Endodermal cell (in vitro differentiated cells): ENCODE measurements at places on chromosomes 12 and 14.

DNA sequence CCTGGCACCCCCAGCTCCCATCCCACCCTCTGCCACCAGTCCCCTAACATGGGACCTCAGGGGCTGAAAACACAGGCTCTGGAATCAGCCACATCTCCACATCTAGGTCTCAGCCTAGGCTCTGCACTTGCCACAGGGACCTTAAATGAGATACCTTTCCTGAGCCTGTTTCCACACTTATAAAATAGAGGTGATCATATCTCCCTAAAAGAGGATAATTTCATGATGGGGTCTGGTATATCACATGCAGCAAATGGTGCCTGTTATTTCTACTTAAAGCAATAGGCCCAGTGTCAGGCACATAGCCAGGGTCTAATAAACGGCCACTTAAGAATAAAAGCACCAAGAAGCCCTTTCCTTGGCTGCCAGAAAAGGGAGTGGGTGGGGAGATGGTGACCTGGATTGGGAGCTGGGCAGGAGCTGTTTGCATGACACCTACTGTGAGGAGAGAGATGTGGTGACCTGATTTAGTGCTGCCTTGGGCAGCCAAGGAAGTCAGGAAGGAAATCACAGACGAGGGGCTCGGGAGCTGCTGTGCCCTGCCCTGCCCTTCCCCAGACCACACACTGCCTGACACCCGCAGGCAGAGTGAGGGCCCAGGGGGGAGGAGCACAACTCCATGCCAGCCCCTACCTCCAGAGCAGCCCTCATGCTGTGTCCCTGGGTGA is 71.2 kb downstream of the IRF2BPL start:
- peak; percentile 80 for DNase-seq

- no peak for DNase-seq
Observed at GRCh38 chr14:92789457-92790089, 4.5 kb upstream of the GOLGA5 start.

DNA sequence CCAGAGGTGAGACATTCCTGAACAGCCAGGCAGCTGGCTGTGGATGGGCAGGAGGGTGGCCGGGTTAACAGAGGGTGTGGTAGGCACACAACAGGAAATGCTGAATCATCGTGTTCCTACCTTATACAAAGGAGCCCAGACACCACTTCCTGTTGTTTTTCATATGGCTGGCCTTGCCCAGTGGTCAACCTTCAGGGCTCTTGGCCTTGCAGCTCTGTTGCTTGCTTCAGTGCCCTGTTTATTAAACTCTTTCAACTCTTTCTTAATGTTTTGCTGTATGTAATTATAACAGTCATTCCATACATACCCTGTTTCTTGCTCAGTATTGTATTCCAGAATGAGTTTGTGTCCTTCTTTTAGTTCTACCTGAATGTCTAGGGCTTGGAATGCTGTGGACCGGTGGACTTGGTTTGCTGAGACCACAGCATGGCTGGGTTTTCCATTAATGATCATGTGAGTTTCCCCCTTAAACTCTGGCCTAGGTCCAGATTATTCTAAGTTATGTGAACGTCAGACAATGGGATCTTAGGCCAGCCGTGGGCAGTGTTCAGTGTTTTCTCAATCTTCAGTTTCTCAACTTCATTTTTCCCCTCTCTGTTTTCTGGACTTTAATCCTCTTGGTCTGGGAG is 11.9 kb downstream of the CFAP54 start:
- DNase-seq, result peak; percentile 85

GRCh38 chr14:93049867-93050331 is 65.8 kb downstream of the ITPK1 start:
- DNase-seq, result no peak

DNA sequence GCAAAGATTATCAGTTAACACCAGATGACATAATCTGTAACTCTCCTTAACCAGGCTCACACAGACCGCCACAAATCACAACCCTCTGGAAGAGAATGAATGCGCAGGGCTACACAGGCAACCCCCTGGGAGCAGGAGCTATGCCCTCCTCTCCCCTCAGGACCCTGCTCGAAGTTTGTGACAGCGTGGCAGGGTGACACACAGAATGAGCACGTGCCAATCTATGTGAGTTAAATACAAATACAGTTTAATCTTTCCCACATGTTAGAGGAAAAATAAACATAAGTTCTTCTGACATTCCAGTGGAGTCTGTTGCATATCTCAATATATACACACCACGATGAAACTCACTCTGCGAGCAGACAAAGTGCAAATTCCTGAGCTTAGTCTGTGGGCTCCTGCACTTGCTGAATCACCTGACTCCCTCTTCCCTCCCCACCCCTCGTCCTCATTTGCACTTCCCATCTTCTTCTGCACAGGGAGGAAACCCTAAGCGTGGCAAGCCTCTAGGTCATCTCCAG is 37.6 kb downstream of the BCAT1 start:
- DNase-seq, result no peak

GRCh38 chr14:59020382-59020781 is 168.1 kb upstream of the DAAM1 start:
- DNase-seq, result no peak

DNA sequence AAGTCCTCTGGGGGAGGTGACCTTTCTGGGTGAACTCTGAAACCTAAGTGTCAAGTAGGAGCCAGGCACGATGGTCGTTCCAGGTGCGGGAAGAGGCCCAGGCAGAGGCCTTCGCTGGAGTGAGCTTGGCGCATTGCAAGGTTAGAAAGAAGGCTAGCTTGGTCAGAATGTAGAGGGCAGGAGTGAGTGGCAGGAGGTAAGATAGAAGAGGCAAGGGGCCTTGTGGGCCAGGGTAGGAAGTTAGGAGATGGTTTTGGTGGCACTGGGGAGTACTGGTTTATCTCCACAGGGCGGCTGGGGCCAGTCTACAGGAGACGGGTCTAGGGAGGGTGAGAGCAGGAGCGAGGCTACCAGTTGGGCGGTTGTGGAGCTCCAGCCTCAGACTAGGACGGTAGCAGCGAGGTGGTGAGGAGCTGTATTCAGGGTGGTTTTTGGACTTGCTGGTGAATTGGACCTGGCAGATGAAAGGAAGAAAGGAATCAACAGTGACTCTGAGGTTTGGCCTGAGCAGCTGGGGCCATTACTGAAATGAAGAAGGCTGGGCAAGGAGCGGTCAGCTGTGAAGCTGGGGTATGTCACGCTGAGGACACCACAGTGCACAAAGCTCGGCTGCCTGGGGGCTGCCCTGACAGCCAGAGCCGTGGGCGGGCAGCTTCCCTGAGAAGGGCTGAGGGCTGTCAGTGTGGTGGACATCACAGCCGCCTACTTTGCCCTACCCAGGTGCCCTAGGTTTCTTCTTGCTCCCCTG is 9.0 kb downstream of the MLXIP start:
- no peak for DNase-seq

DNA sequence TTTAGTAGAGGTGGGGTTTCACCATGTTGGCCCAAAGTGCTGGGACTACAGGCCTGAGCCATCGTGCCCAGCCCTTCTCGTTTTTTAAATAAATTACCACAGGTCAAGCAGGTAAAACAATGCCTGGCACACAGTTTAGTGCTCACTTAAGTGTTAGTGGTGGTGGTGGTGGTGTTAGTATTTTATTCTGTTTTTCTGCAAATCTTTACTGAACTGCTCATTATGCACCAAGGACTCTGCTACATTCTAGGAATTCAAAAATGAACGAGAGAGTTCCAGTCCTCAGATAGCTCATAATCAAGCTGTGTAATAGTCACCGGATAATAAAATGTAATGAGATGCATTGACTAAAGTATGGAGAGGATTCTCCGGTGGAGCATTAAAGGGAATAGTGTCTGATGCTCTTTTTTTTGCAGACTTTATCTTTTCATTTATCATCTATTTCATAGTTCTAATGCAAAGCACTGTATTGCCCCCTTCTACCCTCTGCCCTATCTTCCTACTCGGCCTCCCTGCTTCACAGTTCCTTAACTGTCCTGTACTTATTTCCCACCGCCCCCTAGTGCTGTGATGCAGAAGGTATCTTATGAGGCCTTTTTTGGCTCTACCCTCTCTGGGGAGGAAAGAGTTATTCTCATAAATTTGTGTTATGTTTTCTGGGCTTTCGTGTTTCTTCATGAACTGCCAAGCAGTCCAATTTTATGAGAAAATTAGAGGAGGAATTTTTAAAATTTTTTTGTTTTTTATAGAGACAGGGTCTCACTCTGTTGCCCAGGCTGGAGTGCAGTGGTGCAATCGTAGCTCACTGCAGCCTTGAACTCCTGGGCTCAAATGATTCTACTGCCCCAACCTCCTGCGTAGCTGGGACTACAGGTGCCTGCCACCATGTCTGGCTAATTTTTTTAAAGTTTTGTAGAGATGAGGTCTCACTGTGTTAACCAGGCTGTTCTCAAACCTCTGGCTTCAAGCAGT is 1.0 kb downstream of the ITFG2 start:
- DNase-seq, result peak; percentile 83

DNA sequence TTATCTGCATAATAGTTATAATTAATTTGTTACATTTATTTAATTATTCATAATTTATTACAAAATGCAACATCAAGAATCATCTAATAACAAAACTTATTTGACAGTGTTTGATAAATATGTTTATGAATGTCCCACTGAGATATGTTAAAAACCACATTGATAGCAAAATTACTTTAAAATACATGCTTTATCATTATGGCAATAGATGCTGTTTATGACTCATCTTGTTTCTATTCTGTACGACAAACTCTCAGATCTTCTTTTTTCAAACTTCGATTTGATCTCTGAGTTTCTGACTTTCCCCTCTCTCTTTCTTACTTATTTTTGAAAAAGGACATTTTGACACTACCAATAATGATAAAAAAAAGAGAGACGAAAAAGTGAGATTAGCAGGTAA is 56.8 kb upstream of the LRRK2 start:
- DNase-seq, result no peak

GRCh38 chr12:132327336-132328171 is 1.8 kb downstream of the GALNT9 start:
- no peak for DNase-seq

GRCh38 chr14:21880918-21881317 is 207.3 kb upstream of the OR4E1 start:
- no peak for DNase-seq

- DNase-seq, result no peak
Observed at GRCh38 chr12:23290627-23291330, 658.7 kb downstream of the SOX5 start.

DNA sequence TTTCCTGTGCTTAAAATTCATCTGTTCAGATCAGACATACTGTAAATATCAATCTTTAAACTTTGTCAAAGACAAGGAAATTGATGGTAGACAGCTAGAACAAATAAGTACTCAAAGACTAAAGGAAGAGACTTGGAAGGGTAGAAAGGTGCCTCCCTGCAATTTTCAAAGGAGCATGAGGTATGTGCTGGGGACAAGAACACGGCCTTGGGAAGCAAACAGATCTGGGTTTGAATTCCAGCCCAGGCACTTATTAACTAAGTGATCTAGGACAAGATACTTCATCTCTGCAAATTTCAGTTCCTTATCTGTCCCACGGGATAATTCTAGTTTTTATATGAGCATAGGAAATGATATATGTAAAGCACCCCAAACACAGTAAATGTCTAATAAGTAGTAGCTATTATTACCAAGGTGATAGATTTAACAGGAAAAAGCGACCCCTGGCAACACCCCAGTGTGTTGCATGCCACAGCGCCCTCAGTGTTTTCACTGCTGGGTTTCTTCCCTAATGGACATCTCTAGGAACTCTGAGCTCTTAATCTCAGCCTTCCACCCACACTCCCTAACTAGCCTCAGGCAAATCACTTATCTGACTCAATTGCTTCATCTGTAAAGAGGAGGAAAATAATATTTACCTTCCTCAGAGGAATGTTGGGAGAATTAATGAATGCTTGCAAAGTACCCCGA is 44.7 kb upstream of the BMP4 start:
- peak; percentile 63 for DNase-seq

- DNase-seq, result no peak
Observed at GRCh38 chr14:68950111-68950510, 29.0 kb downstream of the ACTN1 start.

DNA sequence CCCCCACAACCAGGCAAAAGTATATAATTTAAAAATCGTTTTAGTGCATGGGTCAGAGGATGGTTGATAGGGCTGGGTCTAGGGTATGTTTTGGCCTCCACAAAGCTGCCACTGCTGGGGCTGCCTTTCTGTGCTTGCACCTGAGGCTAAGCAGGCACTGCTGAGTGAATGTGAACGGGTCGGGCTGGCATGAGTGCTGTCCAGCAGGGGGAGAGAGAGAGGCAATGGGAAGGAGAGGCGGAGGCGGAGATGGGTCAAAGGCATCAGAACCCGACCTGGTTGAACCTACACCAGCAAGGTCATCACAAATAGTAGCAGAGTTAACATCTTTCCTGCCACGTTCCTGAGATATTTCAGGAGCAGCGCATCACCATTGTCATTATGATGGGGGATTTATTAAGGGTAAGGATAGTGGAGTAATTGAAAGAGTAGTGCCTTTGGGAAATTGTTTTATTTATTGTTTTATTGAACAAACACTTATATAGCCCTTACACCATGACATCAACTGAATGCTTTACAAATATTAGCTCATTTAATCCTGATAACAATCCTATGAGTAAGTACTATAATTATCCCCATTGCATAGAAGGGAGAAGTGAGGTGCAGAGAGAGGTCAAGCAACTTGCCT is 5.8 kb upstream of the NRXN3 start:
- peak; percentile 94 for DNase-seq

DNA sequence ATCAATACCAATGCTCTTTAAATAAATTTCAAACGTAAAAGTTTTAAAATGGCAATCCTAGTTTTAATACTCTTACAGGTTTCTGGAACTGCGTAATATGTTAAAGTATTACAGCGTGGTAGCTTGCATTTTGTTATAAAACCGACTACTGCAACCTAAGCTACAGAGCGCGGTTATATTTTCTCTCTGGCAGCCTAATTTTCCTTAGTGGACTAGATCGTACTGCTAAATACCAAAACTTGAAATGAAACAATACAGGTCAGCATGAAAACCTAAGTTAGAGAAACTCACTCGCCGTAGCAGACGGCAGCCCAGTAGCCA is 1.2 kb downstream of the CCDC92 start:
- DNase-seq, result no peak

- DNase-seq, result no peak
Observed at GRCh38 chr12:111405859-111406473, at the start of gene SH2B3. Gene SH2B3 (plus strand): TSS chr12:111405923. CDS start chr12:111418146, 12,223 bp downstream.

DNA sequence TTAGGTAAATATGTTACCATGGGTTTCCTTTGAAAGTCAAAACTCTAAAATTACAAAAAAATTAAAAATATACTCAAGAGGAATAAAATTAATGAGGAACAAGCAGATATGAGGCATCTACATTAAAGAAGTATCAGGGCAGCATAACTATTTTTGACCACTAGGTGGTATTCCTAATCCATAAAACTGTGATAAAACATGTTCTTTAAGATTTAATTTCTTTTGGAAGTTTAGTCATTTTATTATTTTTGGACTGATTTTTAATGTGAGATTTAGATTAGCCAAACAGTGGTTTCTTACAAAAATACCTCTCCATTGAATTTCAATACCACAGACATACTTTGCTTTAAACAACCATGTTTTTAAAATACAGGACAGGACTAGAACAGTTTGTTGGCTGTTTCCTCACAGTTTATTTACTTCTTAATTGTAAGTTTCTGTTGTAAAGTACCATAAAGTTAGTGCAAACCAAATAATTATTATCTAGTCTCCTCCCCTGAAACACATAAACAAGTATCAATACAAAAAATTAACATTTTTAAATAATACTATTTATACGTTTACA is 49.8 kb downstream of the NTS start:
- DNase-seq, result no peak
